ENCODE measurements at places on chromosomes 12 and 14.
A peak's percentile ranks its signal among the peaks of the same experiment; 100 is the strongest.

- no peak for DNase-seq
Measured at GRCh38 chr12:99553461-99553860, 94.1 kb upstream of the GARIN6 start.

GRCh38 chr12:116547955-116548501 is 11.2 kb upstream of the MAP1LC3B2 start:
- DNase-seq: peak; percentile 20

DNA sequence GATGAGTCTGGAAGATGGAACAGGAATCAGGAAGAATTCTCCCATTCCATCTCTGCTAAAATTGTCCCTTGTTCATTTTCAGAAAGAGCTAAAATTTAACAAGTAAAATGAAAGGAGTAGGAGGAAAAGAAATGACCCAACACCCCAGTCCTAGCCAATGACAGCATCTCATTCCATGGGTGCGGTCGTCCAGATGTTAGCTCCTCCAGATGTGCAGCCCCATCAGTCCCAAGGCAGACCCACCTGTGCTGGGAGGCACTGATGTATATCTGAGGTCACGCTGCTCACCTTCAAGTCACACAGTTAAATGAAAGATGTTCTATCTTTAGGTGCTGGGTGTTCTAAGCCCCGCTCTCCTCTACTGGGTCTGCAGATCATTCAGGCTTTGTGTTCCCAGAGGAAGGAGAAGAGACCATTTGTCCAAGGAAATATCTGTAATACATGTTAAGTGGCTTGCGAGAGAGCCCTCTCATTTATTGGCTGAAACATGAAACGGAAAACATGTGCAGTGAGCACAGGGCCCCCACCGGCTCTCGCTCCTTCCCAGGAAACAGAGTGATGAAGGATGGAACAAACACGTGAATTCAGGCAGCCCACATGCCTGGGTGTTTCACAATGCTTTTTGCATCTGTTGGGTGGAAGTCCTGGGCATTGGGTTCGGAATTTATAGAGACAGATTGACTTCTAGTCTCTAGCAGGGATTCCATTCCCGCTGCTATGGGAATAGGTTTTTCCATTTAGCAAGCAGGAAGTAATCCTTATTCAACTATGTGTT is 294.6 kb downstream of the NUAK1 start:
- DNase-seq: no peak

DNA sequence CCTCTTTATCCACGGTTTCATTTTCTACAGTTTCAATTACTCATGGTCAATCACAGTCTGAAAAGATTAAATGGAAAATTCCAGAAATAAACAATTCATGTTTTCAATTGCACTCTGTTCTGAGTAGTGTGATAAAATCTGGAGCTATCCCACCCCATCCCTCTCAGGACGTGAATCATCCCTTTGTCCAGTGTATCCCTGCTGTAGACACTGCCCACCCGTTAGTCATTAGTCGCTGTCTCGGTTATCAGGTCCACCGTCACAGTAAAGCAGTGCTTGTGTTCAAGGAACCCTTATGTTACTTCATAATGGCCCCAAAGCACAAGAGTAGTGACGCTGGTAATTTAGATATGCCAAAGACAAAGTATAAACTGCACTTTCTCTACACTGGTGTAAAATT is 141.0 kb upstream of the LMNTD1 start:
- DNase-seq: peak; percentile 66

DNA sequence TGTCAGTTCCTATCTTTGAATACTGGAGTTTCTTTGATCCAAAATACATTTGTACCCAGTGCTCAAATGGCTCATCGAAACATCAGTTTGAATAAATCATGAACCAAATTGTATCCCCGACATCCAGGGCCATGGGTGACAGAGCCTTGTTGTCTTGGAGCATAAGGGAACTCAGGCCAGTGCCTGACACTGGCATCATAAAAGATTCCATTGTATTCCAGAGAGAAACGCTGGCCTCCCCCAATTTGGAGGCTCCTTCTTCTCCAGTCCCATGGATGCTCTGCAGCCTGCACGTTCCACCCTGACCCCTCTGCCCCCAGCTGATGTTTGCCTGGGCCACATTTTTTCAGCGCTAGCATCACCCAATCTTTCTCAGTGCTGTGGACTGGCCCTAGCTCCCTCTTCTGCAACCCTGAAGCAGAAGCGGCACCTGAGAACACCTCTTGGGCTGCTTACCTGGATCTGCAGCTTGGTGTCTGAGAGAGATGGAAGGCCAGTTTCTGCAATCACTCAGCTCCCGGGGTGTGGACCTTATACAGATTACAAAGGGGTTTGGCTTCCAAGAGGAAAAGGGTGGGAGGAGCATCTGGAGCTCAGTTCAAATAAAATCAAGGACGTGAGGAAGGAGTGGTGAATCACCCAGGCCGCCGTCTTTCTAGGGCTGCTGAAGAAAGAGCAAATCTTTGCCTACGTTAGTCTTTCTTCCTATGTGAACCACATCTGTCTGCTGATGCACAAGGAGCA is at the start of gene RNASE1:
Gene RNASE1 (minus strand): TSS at position 504 of the 744 bp plus-strand sequence. CDS start 776 bp downstream, outside the sequence.
- no peak for DNase-seq

DNA sequence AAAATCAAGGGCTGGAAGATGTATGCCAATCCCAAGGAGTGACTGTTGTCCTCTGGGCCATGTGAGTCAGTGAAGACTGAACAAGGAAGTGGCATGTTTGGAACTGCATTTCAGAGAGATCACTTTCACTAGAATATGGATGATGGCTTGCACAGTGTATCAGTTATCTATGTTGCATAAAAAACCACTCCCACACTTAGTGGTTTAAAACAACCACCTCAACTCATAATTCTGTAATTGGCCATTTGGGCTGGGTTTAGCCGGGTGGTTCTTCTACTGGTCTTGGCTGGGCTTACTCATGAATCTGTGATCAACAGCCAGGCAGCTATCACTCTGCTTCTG is 15.4 kb downstream of the BDKRB1 start:
- no peak for DNase-seq

GRCh38 chr14:26056036-26056616 is 541.7 kb downstream of the NOVA1 start:
- no peak for DNase-seq

- no peak for DNase-seq
Measured at GRCh38 chr12:43289426-43289801, 262.6 kb downstream of the ADAMTS20 start.

DNA sequence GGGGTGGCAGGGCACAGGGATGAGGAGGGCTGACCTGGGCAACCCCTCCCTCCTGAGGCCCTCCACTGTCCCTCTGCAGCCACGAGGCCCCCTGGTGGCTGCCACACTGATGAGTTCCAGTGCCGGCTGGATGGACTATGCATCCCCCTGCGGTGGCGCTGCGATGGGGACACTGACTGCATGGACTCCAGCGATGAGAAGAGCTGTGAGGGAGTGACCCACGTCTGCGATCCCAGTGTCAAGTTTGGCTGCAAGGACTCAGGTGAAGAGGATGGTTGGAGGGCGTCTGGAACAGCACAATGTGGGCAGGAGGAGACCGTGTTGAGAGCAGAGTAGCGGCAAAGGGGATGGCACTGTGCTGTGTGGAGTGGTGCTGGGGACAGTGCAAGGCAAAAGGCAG is 25.7 kb upstream of the LRP1-AS start:
- DNase-seq: peak; percentile 45

DNA sequence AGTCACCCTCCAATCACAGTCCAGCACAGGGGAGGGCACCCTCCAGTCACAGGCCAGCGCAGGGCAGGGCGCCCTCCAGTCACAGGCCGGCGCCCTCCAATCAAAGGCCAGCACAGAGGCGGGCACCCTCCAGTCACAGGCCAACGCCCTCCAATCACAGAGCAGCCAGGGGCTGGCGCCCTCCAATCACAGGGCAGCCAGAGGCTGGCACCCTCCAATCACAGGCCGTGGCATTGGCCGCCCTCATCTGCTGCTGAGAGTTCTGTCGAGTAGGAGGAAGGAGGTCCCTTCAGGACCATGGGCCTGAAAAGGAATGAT is 26.6 kb downstream of the DDX51 start:
- DNase-seq: no peak

DNA sequence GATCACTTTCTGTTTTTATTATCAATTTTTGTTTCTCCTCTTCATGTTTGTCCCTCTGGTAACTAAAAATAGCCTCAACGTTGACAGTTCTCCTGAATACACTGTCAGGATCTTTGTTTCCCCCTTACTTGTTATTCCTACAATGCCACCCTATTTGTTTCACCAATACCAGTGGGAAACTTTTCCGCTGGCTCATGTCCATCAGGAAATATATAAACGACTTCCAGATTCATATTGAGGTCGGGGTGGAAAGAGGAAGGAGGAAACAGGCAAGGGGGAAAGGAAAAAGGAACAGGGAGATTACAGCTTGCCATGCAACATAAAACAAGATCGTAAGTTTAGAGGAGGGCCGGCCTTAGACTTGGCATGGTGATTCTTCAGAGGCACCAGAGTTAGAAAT is 61.7 kb downstream of the BTBD7 start:
- no peak for DNase-seq

GRCh38 chr14:52286661-52287649 is 19.5 kb downstream of the PTGDR start:
- no peak for DNase-seq

- DNase-seq: peak; percentile 41
Measured at GRCh38 chr12:132218915-132219314, 74.7 kb downstream of the NOC4L start.

- DNase-seq: no peak
Measured at GRCh38 chr12:58029260-58029659, 87.9 kb downstream of the ATP23 start.

- peak; percentile 86 for DNase-seq
Measured at GRCh38 chr12:27822076-27822712, 42.2 kb upstream of the MANSC4 start.

- DNase-seq: no peak
Measured at GRCh38 chr12:109606320-109607028, 32.9 kb downstream of the MVK start.

GRCh38 chr12:50961708-50962107 is 9.4 kb downstream of the HIGD1C start:
- DNase-seq: no peak

DNA sequence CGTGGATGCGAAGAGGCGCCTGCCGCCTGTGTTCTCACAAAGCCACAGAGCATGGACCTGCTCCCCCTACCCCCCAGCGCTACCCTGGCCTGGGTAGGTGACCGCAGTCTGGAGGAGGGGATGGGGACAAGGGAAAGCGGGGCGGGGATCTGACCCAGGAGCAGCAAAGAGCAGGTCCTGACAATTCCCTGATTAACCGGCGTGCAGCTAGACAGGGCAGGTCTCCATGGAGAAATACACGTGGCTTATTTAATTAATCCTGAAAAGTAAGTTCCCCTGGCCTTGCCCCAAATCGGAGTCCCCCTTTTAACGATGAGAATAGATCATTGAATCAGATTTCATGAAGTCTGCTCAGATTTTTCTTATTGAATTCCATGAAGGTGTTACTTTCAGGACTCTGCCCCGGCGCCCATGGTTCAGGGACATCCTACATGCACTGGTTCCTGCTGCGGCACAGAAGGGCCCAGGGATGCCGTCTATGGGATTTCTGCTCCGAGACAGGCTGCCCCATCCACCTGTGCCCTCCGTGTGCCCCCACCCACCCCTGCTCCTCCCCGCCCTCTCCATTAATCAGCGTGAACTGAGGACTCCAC is 251.0 kb upstream of the SFSWAP start:
- DNase-seq: no peak

DNA sequence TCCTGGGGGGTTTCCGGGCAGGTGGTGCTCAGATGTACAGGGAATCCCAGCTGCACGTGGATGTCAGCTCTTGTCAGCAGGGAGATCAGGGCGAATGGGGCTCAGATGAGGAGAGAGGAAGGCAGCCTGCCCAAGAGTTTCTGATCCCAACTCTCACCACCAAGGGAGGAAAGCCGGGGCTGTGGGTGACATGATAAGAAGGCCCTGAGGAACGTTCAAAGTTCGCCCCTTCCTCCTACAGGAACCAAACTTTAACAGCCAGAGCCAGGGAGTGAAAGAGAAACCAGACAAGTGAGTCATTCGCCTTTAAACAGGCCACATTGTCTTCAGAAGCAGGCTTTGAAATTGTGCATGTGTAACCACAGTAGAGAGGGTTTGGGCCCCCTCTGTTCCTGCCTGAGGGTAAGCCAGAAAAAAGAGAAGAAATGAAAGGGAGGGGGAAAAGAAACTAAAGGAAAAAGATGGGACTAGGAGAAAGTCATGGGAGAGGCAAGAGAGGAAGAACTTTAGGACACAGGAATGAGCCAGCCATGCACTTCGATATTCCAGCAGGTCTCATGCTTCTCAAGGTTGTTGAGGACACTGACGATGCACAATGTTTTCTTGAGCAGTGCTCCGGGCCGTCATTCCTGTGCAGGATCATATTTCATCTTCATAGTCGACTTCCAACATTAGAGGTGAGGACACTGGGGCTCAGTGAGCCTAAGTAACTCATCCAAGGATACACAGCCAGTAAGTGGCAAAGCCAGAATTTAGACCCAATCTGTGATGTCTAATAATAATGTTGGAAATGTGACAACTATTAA is 691.4 kb upstream of the TBX3 start:
- peak; percentile 51 for DNase-seq

- no peak for DNase-seq
Measured at GRCh38 chr14:100703386-100704220, 23.1 kb upstream of the DLK1 start.

GRCh38 chr12:102676812-102677211 is 196.4 kb upstream of the IGF1 start:
- no peak for DNase-seq

DNA sequence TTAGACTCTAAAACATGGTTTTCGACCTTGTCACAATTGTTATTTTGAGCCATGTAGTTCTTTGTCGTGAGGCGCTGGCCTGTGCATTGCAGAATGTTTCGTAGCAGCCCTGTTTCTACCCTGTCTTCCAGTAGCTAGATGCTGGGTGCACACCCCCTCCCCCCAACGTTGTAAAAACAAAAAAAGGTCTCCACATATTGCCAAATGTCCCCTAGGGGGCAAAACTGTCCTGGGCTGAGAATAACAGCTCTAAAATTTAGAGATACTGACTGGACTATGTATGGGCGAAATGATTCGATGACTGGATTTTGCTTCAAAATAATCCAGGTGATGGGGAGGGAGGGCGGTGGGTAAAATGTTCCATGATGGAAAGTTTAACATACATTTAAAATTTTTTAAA is 126.1 kb upstream of the FUT8 start:
- peak; percentile 68 for DNase-seq

- no peak for DNase-seq
Measured at GRCh38 chr12:132322206-132323132, 6.9 kb downstream of the GALNT9 start.

DNA sequence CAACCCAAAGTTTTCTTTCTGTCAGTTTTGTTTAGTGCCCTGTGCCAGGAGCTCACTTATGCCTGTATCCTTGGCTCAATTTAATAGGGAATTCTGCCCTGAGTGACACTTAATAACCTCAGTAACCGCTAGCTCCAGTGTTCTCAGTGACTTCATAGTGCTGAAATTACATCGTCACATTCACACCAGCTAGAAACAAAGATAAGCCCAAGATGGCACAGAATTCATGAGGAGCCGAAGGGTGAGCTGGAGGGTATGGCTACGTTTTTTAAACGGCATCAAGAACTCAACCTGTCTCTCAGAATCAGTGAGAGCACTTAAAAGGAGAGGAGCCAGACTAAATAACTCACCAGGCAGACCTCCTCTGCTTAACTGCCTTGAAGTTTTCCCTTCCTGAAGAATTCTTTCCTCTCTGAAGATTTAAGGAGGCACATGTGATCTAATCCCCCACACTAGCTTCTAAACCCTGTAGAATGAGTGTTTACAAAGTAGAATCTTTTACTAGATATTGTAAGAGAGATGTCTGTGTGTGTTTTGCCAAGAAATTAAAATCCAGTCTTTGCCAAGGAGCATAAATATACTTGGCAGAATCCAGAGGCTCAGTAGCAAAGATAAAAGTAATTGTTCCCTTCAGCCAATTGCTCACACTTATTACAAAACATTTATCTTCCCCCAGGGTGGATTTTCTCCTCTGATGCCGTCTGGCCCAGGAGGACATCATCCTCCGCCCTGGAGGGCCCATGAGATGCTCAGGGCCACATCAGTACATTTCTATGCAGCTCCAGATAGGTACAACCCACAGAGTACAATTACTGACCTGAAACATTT is 37.3 kb downstream of the PTGER2 start:
- no peak for DNase-seq
